ENCODE measurements at places on chromosomes 12 and 14.

GRCh38 chr12:38268612-38269011 is 48.0 kb upstream of the ALG10B start:
- DNase-seq = no peak
- H3K27ac ChIP-seq = no peak overlapping the region
- H3K4me1 ChIP-seq = no peaks in the 10 kb centered on the region
- H3K27me3 ChIP-seq = no peaks in the 10 kb centered on the region

DNA sequence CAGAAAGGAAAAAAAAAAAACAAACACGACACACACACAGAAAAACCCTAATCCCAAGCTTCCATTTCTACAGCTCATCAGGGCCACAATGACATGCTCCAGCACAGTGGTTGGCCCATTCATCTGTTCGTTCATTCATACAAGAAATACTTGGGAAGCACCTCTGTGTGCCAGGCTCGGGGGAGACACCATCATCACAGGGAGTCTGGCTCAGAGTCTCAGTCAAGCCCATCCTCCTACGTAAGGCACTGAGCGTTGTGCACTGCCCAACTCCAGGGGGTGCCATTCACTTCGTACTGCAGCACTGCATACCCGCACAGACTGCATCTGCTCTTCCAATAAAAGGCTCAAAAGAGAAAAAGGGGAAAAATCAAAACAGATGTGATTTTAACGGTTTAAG is 15.3 kb downstream of the VPS37B start:
- no peak overlapping the region for H3K4me3 ChIP-seq
- H3K4me1 ChIP-seq = peaks cover 14% of the 10 kb centered on the region
- no peak for DNase-seq
- H3K36me3 ChIP-seq = peaks cover 25% of the 10 kb centered on the region
- no peak overlapping the region for H3K27ac ChIP-seq

GRCh38 chr14:72479461-72479931 is 414.4 kb downstream of the DPF3 start:
- H3K4me3 ChIP-seq = no peak overlapping the region
- no peaks in the 10 kb centered on the region for H3K36me3 ChIP-seq
- no peak overlapping the region for H3K27ac ChIP-seq
- no peak for DNase-seq

GRCh38 chr14:45658226-45658916 is 405.4 kb upstream of the MIS18BP1 start:
- DNase-seq = no peak
- no peaks in the 10 kb centered on the region for H3K36me3 ChIP-seq
- no peak overlapping the region for H3K27ac ChIP-seq
- H3K4me1 ChIP-seq = no peaks in the 10 kb centered on the region
- H3K4me3 ChIP-seq = no peak overlapping the region

GRCh38 chr12:132766380-132767085 is 4.9 kb upstream of the ANKLE2 start:
- H3K27ac ChIP-seq = peak overlapping the region; percentile 56
- no peak overlapping the region for H3K4me3 ChIP-seq
- peaks cover 3% of the 10 kb centered on the region for H3K4me1 ChIP-seq
- H3K27me3 ChIP-seq = no peaks in the 10 kb centered on the region
- DNase-seq = no peak
- H3K36me3 ChIP-seq = no peaks in the 10 kb centered on the region

- peaks cover 13% of the 10 kb centered on the region for H3K4me1 ChIP-seq
- H3K27me3 ChIP-seq = no peaks in the 10 kb centered on the region
- H3K36me3 ChIP-seq = no peaks in the 10 kb centered on the region
- peak overlapping the region; percentile 55 for H3K4me3 ChIP-seq
These were observed 2.8 kb downstream of the PPP1CC start for GRCh38 chr12:110739894-110740293.

DNA sequence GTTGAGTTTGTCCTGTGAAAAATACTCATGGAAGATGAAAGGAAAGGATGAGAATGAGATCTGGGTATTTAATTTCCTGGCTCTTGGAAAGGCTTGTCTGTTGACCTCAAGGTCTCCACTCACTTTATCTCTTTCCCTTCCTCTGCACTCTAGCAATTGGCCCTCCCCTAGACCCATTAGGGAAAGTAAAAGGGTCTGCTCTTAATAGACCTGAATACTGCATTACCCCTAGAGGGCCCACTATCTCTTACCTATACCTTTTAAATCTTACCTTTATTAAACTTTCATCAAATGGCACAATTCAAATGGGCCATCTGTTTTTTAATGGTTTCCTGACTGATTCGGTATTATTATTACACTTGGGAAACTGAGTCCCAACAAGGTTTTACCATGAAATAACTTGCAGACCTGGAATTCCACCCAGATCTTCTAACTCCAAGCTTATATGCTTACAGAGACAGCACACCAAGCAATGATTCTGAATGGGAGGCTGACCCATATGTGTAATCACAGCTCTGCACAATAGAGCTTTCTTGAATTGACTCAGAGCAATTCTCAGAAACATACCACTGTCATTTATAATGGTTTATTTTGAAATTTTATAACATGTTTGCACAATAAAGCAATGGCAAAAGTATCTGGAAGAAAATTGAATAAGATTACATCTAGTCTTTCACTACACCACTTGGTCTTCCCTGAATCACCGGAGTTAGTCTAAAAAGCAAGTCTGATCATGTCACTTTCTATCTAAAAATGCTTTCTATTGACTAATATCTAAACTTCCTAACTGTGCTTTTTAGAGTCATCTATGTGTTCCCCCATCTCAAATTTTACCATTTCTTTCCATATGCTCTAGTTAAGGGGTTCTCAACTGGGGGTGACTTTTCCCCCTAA is 618.5 kb downstream of the NRXN3 start:
- H3K4me1 ChIP-seq = no peaks in the 10 kb centered on the region
- H3K36me3 ChIP-seq = no peaks in the 10 kb centered on the region
- DNase-seq = no peak
- no peak overlapping the region for H3K4me3 ChIP-seq
- H3K27me3 ChIP-seq = no peaks in the 10 kb centered on the region
- H3K27ac ChIP-seq = no peak overlapping the region

DNA sequence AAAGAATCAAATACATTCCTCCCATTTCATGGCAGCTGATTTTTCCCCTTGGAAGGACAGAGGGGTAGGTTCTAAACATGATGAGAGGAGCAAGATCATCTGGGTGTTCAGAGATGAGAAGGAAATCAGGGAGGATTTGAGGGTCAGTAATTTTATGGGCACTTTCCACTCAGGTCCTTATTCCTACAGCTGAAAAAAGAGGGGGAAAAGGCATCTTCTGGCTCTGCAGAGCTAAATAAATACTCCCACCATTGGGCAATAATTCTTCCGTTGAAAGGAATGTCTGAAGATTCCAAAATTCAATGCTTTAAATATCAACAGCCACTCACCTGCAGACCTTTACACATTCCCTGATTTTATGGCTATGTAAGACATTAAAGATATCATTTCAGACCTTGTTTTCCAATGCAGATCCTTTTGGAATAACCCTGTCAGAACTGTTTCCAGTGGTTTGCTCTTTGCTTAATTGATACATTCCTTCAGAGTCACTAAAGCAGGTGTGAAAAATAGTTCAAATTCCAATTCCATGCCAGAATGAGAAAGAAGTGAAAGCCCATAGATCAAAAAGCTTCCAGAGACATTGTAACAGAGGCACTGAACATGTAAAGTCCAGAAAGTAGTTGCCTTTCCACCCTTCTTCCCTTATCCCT is 233.3 kb upstream of the KRR1 start:
- no peak overlapping the region for H3K4me3 ChIP-seq
- DNase-seq = no peak
- H3K27me3 ChIP-seq = no peaks in the 10 kb centered on the region
- H3K36me3 ChIP-seq = no peaks in the 10 kb centered on the region
- no peak overlapping the region for H3K27ac ChIP-seq

DNA sequence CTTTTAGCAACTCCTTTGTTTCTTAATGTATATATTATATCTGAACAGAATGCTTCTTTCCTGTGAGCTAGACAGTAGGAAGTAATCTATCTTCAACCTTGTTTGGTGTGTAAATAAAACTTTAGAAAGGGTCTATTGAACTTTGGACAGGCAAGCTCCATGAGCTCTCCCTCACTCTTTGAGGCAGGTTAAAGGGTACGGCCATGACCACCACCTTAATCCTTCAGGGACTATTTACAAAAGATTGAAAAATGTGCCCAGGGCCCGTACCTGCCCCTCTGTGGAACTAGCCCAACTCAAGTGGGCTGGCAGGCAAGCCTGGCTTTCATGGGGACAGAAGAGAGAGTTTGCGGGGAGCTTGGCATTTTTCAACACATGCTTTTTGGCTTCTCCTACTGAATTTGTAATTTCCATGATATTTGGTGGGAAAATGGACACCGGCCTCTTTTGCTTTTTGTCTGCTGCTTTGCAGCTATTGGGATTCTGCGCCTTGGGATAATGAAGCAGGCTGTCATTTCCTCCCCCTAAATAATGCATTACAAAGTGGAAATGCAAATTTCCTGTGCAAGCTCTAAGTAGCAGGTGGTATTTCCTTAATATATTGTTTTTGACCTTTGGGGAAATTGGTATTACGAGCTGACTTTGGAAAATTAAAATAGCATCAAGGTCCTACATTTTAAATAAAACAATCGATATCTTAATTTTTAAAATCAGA is 106.0 kb downstream of the HMGA2 start:
- no peaks in the 10 kb centered on the region for H3K36me3 ChIP-seq
- H3K27ac ChIP-seq = no peak overlapping the region
- H3K27me3 ChIP-seq = no peaks in the 10 kb centered on the region
- H3K4me1 ChIP-seq = no peaks in the 10 kb centered on the region

DNA sequence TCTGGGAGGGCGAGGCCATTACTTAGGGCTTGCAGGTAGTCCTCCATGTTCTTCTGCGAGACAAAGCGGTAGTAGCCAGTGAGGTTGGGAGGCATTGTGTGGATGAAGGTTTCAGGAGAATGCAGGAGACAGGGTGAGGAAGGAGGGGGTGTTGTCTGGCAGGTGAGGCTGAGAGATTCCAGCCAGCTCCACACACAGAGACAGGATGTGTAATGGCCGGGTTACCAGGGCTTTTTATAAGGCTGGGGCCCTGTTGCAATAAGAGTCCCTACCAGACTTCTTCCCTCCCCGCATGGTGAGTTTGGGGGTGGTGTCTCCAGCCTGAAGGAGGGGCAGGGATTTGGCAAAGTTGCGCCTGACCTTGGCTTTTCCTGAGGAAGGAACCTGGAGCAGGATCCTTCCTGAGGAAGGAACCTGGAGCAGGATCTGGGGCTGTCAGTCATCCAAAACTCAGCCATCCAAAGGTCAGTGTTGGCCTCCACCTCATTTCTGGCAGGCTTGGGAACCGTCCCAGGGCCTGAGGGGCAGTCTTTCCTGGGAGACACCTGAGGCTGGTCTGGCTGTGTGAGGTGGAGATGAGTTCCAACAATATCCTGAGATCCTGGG is at the start of gene RBP5:
RBP5 (minus strand) TSS at position 209 of the 606 bp plus-strand sequence; CDS start at position 95, 114 bp downstream.
- H3K36me3 ChIP-seq = no peaks in the 10 kb centered on the region
- H3K4me1 ChIP-seq = peaks cover 43% of the 10 kb centered on the region
- DNase-seq = peak; percentile 25
- H3K27me3 ChIP-seq = no peaks in the 10 kb centered on the region
- peak within 1 kb of the TSS; percentile 89 for H3K27ac ChIP-seq

GRCh38 chr14:73743431-73743931 is 29.3 kb upstream of the PNMA1 start:
- peak overlapping the region; percentile 85 for H3K27ac ChIP-seq
- H3K36me3 ChIP-seq = peaks cover 10% of the 10 kb centered on the region
- no peaks in the 10 kb centered on the region for H3K27me3 ChIP-seq
- H3K4me1 ChIP-seq = peaks cover 41% of the 10 kb centered on the region
- DNase-seq = peak; percentile 53

- H3K36me3 ChIP-seq = no peaks in the 10 kb centered on the region
- no peaks in the 10 kb centered on the region for H3K27me3 ChIP-seq
- H3K4me1 ChIP-seq = no peaks in the 10 kb centered on the region
- DNase-seq = no peak
- H3K27ac ChIP-seq = no peak overlapping the region
These were observed 515.1 kb downstream of the RPL10L start for GRCh38 chr14:46136456-46136855.

- peak; percentile 26 for DNase-seq
- H3K27ac ChIP-seq = no peak overlapping the region
- no peaks in the 10 kb centered on the region for H3K36me3 ChIP-seq
- H3K4me1 ChIP-seq = no peaks in the 10 kb centered on the region
These were observed 194.6 kb upstream of the KRR1 start for GRCh38 chr12:75705749-75706711.

DNA sequence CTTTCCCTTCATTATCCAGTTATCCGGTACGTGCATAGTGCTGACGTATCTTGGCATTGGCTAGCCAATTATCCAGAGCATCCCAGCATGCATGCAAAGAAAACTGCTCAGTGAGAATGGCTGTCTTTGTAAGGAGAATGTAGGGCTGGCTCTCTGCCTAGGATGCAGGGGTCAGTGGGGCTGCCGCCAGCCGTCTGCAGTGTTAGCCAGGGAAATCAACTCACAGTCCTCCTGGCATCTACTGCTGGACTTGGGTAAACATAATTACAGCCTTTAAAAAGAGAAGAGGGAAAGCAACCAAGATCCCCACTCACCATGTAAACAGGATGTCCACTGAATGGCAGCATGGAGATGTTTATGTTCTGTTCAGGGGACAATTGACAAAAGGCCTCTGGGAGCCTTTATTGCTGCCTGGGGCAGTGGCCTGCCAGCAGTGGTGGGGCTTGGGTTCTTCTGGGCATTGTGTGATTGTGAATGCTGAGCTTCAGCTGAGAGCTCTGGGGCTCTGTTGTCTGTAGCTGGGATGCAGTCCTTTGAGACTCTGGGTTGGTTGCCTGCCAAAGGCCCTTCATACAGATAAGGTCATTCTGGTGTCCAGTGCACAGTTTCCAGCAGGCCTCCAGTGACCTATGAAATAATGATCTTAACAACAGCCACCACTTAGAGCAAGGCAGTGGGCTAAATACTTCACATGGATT is 121.8 kb downstream of the TBC1D30 start:
- H3K4me1 ChIP-seq = peaks cover 6% of the 10 kb centered on the region
- no peaks in the 10 kb centered on the region for H3K27me3 ChIP-seq

DNA sequence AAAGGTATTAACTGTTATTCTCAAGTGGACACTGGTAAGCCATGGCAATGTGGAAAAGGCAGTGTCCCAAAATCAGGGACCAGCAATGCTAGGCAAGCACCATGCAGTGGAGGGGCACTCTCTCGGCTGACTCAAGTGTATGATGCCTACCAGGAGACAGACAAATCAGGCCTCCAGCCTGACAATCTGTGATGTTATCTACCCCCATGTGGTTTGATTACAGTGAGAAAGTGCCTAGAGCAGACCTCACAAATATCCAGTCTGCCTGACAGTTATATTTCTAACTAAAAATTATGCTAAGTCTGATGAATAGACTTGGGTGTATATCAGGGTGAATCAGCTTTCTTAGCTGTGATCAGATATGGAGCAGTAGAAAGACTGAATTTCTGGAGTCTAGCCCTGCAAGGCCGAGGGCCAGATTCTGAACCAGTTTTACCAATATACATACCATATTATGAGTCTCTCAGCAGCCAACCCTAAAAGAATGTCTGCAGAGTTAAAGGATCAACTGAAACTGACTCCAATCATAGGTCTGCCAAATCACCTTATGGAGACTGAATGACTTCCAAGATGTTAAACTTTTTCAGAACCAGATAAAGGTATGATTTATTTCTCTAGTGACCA is 3.2 kb downstream of the PLBD1 start:
- H3K4me1 ChIP-seq = peaks cover 7% of the 10 kb centered on the region
- no peaks in the 10 kb centered on the region for H3K36me3 ChIP-seq
- DNase-seq = no peak
- H3K27me3 ChIP-seq = no peaks in the 10 kb centered on the region
- H3K27ac ChIP-seq = no peak overlapping the region
